ENCODE measurements at places on chromosomes 16 and 17. TPM values are rescaled to one million over a fixed set of nuclear protein-coding genes. Genes with fewer than 3 reads are reported as not detected.

DNA sequence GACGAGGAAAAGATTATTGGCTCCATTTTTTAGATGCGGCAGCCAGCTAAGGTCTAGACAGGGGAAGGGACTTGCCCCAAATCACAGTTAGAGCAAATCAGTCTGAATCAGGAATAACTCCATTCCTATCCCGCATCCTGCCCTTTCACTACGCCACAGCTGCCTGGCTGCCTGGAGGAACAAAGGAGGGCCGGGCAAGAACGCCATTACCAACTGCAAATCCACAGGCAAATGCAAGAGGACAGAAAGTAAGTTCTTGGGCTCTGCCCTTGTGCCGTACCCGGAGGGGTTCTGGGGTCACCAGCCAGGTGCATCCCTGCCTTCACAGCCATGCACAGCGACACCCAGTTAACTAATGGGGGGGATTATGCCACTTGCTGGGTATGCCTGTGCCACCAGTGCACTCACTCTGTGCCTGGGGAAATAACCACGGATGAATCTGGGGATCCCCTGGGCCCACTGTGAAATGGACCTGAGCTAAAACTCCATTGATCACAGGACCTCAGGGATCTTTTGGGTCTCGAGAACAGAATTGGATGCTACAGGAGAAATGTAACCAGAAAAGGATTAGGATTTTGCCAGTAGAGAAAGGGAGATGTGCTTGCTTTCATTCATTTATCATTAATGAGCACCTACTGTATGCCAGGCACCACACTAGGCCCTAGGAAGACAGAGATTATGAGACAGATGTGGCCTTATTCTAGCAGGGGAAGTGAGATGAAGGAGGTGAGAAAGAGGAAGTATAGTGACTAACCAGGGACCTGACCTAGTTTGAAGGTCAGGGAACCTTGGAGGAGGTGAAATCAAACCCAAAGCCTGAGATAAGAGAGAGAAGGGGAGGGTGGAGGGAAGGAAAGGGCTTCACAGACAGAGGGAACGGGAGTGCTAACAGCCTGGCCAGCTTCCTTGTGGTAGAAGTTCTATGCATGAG is 17.7 kb downstream of the BCL7C start:
- no peak for DNase-seq

DNA sequence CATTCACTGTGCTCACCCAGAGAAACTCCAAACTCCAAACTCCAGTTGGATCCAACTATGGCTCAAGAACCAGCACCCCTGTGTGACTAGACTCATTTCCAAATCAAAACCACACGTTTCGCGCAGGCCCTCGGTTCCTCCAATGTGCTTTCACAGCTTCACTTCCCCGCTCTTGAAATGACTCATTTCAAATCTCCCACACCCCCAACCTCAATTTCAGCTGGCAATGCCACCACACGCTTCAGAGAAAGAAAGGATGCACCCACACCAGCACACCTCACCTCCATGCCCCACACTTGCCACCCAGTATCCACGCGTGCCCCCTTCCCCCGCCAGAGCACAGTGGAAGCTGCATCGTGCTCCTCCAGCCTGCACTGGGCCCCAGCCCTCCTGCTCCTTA is 9.0 kb downstream of the TMEM92 start:
- no peak for DNase-seq

CCL16 gene
- polyA plus RNA-seq = not detected

NUPR1 gene
- 130 TPM for polyA plus RNA-seq

ANKS4B gene
- 6.9 TPM for polyA plus RNA-seq

DNA sequence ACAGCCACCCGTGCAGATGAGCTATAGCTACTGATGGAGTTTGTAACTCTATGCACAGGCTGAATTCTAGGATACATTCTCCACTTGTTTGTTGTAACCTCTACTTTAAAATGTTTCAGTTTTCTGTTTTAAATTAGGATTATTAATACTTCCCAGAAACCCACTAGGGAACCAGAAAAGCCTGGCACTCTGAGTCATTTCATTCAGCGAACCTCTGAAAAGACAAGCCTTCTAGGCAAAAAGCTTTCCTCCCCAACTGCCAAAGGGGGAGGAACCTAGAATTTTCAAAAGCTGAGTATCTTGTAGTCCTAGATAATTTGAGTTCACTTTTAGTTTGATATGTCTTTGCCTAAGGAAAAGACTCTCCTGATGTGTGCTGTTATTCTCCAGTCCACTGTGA is 43.2 kb downstream of the GOSR1 start:
- no peak for DNase-seq

DNA sequence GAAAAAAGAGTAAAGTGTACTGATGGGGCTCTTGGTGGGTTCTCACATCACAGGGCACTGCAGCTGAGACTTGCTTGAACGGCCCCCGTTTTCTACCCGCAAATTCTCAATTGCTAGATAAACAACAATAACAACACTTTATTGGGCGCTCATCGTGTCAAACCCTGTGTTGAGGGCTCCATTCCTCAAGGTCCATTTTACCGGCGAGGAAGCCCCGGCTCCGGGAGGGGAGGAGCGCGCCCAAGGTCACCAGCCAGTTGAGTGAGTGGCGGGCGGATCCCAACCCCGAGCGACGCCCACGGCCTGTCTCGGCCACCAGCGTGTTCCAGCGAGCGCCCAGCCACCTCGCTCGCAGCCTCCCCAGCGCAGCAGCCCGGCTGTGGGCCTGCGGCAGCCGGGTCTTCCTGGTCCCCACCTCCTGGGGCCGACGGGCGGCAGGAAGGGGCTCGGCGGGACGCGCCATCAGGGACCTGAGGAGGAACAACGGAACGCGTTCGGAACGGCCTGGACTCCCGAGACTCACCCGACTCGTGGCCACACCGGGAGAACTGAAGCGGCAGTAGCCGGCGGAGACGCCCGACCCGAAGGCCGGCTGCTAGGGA is 373 bp downstream of the CMC2 start:
- peak; percentile 84 for DNase-seq
